ENCODE measurements at places on chromosomes 16 and 17. TPM values are rescaled to one million over a fixed set of nuclear protein-coding genes. Genes with fewer than 3 reads are reported as not detected.

DNA sequence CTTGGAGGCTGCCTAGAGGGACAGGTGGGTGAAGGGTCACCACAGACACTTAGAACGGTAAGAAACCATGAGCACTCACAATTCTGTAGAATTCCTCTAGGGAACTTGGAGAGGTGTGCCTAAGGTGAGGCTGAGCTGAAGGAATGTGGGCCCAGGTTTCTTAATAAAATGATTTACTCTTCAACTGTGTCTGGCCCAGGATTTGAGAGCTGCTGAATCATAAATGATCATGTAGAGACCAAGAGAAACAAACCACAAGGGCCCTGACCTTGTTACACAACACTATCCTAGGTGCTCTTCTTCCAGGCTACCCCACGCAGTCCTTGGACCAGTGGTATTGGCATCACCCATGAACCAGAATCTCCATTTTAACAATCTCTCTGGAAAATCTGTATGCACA is 27.7 kb downstream of the ZNF18 start:
- DNase-seq = no peak

Gene KRTAP4-1
- total RNA-seq = not detected

Gene PDILT
- not detected for total RNA-seq

Gene MT4
- total RNA-seq = not detected

Gene ZSCAN10
- total RNA-seq = not detected

Gene CACNG3
- not detected for total RNA-seq

GRCh38 chr17:30950189-30950588 is 20.6 kb upstream of the RNF135 start:
- no peak for DNase-seq

DNA sequence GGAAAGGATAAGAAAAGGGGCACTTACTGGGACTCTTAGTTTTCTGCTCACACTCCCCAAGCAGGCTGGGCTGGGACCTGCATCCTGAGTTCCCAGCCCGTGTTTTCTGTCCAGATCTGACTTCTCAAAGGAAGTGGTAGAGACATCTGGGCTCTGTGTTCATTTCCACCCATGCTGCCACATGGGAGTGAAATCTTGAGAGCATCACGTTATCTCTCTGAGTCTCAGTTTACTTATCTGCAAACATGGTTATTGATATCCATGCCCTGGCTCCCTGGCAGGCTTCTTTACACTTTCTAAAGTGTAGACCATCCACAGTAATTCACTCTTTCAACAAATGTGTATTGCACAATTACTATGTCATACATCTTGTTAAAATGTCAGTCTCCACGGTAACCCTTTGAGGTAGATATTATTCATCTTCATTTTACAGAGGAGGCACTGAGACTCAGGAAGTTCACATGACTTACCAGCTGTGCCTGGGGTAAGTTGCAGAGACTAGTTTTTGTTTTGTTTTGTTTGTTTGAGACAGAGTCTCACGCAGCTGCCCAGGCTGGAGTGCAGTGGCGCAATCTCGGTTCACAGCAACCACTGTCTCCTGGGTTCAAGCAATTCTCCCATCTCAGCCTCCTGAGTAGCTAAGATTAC is 3.4 kb downstream of the ZNF688 start:
- no peak for DNase-seq

Gene AGRP
- total RNA-seq = not detected

Gene CBFA2T3
- 32.8 TPM for total RNA-seq

DNA sequence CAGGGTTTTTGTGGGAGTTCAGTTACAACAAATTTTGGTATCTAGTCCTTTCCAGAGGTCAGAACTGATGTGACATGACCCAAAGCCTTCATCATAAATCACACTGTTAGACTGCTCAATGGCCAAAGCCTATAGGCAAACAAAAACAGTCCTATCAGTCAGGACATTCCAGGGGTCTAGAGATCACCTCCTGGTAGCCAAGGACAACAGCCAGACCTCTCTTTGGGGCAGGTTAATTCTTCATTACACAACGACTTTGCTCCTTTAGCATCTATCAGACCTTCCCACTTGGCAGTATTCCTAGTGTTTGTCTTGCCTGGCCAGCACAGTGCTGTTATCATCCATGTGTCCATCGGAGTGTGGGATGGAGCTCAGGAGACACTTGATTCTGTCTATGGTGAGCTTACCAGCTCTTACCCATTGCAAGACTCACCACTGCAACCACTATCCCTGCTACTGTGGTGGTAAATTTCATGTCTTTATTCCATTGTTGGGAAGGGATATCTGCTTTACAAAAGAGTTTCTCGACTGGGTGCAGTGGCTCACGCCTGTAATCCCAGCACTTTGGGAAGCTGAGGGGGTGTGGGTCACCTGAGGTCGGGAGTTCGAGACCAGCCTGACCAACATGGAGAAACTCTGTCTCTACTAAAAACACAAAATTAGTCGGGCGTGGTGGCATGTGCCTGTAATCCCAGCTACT is 95.5 kb upstream of the DHX40 start:
- DNase-seq = no peak

DNA sequence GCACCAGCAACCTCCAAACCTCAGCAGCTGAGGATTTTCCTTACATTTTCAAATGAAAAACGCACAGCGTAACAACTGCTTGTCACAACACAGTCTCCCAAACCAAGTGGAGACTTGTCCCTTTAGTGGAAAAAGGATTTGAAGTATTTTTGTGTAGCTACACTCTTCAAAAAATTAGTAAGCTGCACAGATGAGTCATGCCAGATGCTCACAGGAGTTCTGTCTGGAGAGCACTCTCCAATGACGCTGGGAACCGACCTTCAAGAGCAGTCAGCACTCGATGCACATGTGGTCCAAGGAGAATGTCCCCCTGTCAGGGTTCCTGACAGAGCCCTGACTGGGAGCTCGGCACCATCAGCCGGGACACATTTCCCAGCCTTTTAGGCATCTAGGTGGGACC is 39.8 kb downstream of the MAP1LC3B start:
- DNase-seq = no peak

DNA sequence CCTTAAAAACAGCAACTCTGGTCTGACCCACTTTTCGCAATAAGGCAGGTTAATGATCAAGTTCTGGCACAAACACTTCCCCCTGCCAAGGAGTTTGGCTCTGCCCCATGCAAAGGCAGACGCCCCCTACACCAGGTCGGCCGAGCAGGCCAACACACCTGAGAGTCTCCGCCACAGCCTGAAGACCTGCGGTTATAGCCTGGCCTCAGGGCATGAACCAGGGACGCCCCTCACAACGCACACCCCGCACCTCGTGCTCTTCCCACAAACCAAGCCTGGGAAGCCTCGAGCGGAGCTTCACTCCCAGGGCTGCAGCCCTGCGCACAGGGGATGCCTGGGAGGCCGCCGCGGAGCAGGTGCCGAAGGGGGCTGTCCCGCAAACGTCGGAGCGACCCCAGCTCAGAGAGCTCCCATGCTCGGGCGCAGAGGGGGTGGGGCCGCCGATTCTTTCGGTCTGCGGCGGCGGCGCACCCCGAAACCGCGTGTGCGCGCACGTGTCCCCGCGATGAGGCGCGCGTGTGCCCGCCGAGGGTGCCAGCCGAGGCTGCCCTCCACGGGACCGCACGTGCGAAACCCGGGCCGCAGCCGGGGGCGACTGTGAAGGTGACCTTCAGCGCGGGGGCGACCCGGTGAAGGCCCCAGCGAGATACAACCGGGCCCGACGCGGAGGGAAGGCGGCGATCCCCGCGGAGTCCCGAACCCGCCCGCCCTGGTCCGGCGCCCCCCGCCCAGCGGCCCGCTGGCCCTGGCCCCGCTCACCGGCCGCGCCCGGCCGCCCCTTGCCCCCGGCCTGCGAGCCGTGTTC is 559 bp downstream of the CLUH start:
- DNase-seq = no peak

- DNase-seq = no peak
Measured at GRCh38 chr16:49051576-49051975, 230.1 kb downstream of the CBLN1 start.

- no peak for DNase-seq
Measured at GRCh38 chr17:43469145-43469544, 14.6 kb upstream of the DHX8 start.

Gene NPIPA3
- not detected for total RNA-seq

DNA sequence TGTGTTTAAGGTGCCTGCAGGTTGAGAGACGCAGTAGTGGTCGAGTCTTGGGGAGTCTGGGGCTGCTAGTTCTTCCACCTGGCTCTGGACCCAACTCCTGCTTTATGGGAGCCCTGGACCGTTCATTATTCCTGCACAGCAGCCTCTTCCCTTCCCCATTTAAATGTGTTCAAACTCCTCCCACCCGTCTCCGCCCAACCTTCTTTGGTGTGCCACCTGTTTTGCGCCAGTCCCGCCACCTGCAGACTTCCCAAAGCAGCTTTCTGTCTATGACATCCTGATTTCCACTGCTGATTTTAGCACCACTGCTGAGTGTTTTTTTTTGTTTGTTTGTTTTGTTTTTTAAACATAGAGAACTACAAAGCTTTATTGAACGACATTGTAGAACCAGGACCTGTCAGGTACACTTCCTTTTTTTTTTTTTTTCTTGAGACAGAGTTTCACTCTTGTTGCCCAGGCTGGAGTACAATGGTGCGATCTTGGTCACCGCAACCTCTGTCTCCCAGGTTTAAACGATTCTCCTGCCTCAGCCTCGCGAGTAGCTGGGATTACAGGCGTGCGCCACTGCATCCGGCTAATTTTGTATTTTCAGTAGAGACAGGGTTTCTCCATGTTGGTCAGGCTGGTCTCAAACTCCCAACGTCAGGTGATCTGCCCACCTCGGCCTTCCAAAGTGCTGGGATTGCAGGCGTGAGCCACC is 12.8 kb downstream of the ADORA2B start:
- DNase-seq = no peak

DNA sequence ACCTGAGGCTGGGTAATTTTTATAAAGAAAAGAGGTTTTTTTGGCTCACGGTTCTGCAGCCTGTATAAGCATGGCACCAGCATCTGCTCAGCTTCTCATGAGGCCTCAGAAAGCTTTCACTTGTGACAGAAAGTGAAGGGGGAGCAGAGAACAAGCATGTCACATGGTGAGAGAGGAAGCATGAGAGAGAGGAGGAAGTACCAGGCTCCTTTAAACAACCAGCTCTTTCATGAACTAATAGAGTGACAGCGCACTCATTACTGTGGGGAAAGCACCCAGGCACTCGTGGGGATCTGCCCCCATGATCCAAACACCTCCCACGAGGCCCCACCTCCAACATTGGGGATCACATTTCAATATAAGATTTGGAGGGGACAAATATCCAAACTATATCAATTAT is 86.8 kb downstream of the USP32 start:
- no peak for DNase-seq

DNA sequence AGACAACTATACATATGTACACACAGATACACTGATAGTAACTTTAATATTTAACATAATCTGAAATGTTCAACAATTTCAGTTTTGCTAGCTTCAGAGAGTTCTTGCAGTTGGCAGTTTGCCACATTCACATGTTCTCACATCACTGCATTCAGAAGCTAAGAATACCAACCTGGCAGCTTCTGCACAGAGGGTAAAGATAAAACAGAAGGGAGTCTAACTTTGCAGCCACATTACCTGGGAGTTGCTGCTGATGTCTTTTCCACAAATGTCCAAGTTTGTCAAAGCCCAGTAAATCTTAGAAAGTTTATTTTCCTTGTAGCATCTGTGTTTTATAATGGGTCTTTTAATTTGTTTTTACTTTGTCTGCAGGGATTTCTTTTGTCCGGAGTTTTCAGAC is 332.0 kb downstream of the BCAS3 start:
- DNase-seq = no peak

DNA sequence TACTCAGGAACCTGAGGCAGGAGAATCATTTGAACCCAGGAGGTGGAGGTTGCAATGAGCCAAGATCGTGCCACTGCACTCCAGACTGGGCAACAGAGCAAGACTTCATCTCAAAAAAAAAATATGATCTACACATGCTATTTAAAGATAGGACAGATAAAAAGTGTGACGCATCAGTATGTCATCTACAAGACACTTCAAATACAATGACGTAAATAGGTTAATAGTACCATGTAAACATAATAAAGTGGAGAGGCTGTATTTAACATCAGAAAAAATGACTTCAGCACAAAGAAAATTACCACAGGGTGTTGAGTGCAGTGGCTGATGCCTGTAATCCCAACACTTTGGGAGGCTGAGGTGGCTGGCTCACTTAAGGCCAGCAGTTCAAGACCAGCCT is 20.2 kb downstream of the ZNF778 start:
- no peak for DNase-seq

DNA sequence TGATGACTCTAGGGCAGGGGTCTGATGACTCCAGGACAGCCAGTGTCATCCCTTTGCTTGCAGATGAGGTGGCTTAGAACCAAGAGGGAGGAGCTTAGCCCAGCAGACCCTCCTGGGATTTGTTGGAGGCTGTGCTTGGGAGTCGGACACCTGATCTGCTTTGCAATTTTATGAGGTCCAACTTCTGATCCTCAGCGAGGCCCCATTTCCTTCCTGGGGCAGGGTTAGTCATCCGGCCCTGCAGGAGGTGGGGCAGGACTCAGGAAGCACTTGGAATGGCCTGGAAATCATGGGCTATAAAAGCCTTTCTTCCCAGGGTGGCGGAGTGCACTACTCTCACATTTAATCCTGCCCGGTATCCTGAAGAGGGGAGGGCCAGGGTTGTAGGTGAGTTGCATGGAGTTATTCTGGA is 168.5 kb downstream of the MSI2 start:
- DNase-seq = no peak

GRCh38 chr16:81544261-81544660 is 99.7 kb downstream of the CMIP start:
- no peak for DNase-seq

DNA sequence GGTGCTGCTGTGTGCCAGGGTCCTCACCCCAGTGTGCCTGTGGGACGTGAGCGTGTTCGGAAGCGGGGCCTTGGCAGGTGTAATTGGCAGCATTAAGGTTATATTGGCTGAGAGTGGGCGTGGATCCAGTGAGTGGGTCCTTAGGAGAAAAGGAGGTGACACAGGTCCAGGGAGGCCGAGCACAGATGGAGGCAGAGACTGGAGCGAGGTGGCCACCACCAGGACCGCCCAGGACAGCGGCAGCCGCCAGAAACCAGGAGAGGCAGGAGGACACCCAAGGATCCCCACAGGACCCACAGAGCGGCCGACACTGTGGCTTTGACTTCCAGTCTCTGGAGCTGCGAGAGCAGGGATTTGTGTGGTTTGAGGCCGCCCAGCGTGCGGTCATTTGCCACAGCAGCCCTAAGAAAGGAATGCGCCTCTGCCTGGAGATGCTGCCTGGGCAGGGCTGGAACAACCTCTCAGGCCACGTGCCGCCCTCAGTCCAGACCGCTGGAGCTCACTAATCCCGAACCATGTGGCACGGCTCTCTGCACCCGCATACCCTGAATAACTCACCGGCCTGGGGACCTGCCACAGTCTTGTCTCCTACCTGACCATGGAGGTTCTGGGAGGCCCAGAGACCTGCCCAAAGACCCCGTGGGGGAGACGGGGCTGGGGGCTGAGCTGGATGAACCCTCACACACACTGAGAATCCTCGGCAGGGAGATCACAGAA is 45.4 kb downstream of the SOX8 start:
- no peak for DNase-seq

DNA sequence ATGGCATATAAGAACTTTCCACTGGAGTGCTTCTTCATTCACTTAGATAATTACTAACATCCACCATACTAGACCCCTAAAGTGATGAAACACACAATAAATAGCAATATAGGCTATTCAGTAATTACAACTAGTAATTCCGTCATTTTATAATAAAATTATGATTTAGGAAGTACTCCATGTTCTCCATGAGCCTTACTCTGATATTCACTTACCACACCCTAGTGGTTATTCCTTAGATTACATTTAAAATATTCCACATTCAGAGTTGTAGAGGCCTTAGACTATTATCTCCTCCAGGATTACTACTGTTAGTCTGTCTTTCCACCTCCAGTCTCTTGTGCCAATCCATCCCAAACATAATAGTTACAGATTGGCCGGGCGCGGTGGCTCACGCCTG is 62.4 kb downstream of the STH start:
- no peak for DNase-seq

Measured in ascending aorta (tissue), 2 donors.